ENCODE measurements at places on chromosomes 6 and 20.

DNA sequence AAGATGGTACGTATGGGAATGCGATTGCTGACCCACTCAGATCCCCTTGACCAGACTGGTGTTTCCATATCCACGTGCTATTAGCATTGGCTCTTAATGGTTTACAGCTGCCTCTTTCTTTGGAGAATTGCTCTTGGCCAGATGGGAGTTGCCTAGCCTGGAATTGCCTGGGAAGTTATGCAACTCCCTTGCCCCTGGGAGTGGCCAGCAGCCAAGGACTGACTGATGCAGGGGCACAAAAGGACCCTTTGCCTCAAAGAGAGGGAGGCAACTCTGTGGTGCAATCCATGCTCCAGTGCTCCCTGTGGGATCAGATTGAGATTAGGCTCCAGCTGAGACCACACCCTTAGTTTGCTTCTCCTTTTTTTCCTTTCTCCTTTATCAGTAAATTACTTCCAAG, 203.5 kb upstream of the JAG1 start:
- no peak for DNase-seq

DNA sequence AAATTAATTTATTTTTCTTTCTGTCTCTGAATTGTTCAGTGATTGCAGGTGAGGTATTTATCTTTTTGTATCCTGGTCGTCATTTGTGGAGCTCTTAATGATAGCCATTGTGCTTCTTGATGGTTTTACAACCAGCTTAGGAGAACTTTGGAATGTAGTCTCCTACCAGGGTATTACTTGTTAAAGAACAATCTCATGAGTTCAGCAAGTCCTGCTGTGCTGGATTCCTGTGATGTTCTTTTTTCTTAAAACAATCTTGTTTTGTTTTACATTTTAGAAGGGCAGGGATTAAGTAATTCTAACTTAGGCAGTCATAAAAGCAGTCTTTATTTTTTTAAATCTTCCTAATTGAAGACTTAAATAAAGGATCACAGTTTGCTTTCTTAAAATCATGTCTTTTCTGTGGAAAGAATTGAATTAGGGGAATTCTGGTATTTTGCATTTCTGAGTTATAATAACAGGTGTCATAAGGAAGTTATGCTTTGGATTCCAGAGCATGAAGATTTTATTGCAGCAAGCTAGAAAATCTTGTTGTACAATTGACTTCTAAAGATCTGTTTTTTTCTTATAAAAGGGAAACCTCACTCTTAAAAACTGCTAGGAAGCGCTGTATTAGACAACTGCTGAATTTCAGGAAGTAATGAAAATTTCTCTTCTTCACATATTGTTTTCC, 23.7 kb downstream of the RIOK1 start:
- no peak for DNase-seq

DNA sequence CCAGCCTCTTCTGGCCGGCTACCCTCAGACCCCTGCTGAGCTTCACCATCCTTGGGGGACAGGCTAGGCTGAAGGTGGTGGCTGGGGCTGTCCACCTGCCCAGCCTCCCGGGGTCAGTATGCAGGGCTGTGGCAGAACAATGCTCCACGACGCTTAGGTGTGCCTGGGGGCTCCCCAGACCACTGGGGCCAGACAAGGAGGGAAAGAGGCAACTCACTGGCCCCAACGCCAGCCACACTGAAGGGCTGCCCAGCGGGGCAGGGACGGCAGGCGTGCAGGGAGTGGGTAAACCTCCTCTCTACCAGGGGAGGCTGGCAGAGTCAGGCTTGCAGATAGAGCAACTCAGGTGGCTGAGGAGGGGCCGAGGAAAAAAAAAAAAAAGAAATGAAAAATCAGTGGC, 11.5 kb upstream of the UBE2V1 start:
- no peak for DNase-seq

DNA sequence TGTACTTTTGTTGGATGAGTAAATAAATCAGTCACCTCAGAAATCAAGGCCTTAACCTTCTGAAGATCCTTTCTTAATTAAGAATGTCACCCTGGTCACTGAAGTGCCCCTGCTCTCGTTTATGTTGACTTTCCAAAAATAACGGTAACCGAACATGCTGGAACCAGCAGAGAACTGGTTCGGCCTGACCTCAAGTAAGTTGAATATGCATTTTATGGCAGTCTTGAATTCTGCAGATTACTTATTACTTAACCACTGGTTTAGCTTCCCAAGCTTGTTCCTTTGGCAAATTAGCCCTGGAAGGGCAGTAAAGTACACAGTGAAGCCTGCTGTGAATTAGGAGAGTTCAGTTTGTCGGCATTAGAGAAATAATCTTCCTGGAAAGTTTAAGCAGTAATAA, 12.2 kb downstream of the MAPRE1 start:
- DNase-seq, result no peak

GRCh38 chr20:1252416-1252815, 13.7 kb upstream of the SNPH start:
- no peak for DNase-seq

GRCh38 chr20:61731363-61732181, 334.1 kb downstream of the TAF4 start:
- no peak for DNase-seq

- DNase-seq, result no peak
These were observed 246.9 kb downstream of the SOX4 start for GRCh38 chr6:21840428-21840827.

DNA sequence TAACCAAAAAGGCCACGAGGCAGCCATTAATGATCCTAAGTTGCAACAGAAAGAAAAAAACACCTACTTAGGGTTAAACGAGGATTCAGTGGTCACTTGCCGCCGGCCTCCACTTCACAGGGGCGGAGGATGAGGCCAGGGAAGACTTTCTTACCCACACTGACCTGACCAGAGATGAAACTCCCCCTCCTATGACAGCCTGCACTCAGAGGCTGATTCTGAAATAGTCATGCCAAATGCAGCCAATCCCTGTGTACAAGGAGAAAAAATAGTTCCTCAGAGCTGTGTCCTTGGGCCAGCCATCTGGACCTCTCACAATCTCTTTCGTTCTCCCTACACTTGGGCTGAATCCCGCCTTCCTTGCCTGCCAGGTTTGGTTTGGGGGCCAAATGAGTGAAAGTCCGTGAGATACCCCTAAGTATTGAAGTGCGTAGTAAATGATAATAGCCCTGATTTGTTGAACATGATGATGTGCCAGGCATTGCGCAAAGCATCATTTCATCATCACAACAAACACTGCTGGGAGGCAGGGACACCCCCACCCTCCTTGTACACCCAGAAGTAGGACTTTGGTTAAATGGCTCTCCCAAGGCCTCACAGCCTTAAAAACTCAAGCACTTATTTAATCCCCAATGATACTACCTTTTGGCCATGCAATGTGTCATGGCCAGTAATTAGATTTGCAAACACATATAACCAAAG, 3.2 kb upstream of the IRF4 start:
- DNase-seq, result no peak

- no peak for DNase-seq
These were observed 26.7 kb upstream of the TTPAL start for GRCh38 chr20:44448753-44449546.

GRCh38 chr6:161835500-161836215, 561.8 kb upstream of the AGPAT4 start:
- no peak for DNase-seq

DNA sequence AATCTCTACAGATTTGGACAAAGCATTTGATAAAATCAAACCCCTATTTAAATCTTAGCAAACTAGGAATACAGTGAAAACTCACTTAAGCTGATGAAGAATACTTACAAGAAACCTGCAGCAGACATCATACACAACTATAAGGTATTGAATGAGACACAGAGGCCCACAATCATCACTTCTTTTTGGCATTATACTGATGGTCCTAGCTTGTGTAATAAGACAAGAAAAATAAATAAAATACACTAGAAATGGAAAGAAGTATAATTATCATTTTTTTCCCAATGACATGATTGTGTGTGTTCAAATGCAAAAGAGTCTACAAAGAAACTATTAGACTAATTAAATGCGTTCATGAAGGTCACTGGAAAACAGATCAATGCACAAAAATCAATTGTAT, 8.8 kb upstream of the OR2B6 start:
- no peak for DNase-seq

GRCh38 chr6:43774776-43775534, 4.9 kb downstream of the VEGFA start:
- no peak for DNase-seq

GRCh38 chr6:114090626-114091025, 119.7 kb upstream of the HDAC2 start:
- no peak for DNase-seq

DNA sequence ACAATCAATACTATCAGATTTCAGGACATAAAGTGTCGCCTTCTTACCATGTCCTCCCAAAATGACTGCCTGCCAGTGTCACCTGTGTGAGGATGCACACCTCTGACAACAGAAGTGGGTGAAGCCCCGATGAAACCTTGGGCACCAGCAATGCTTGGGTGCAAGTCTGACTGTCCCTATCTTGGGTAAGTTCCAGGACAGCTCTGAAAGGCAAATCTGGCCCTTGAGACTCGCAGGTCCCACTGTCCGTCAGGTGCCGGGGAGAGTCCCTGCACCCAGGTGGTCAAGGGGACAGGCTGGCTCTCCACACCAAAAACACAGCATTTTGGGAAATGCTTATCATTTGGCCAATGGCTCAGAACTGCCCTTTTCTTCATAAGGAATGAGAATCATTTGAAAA, 43.3 kb downstream of the EZR start:
- no peak for DNase-seq

GRCh38 chr6:142342986-142343385, 41.2 kb downstream of the ADGRG6 start:
- DNase-seq, result no peak

DNA sequence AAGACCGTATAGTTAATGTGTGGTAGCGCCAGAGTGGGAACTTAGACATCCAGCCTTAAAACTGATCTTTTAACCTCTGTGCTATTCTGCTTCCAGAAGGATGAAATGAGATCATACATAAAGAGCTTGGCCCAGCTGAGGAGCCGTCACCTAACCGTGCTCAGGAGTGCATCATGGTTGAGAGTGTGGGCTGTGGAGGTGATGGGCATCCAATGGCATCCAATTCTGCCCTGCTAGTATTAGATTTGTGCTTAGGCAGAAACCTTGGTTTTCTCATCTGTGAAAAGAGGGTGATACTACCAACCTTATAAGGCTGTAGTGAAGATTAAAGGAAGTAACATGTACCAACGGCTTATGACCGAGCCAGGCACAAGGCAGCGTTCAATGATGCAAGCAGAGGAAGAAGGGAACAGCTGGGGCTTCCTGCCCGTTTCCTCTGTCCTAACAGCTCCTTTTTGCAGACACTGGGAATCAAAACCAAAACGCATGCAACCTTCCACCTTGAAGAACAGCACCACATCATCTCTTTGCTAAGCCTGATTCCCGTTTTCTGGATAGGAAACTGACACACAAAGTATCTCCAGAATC, 1.3 kb downstream of the SLC22A16 start:
- no peak for DNase-seq

GRCh38 chr6:109460161-109460829, 4.7 kb upstream of the MICAL1 start:
- no peak for DNase-seq

- no peak for DNase-seq
These were observed 115.6 kb downstream of the EPB41L2 start for GRCh38 chr6:130947464-130947863.

DNA sequence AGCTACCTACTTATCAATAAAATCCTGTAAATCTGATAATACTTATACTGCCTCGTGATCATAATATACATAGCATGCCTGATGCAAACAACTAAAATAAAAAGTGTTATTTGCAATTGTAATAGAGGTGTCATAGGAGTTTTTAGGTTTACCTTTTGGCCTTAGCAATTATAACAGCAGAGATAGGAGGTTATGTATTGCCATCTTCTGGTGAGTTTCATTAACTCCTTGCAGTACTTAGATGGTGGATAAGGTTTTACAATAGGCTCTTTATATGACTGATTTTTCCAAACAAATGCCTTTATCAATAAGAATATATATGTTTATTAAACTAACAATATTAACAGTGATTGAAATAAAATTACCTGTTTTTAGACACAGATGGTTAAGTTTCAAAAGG, 27.8 kb upstream of the MYCT1 start:
- DNase-seq, result no peak

DNA sequence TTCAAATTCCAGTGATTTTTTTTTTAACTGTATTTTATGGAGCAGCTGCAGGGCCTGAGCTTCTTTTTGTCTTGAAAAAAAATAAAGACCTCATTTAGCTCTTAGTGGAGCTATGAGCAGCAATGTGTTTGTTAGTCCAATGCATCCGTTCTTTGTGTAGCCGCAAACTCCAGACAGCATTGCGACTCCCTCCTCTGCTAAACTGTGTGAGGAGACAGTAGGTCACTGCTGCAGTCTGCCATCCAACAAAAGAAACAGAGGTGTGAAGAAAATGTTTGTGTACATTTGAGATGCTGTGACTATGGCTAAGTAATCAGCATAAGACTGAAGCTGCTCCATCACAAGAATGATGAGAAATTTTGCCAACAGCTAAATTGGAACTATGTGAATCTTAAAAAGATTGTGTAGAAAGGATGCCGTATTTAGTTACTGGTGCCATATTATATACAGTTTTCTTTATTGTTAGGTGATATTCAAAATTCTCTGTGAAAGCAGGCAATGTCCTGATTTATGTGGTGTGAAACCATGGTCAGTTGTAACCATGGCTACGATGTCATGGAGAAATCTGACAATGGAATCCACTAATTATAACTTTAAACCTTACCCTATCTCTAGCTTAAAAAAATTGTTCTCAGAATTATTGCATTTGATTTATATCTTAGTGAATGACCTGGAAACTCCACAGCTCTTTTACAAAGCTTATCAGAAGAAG, 428.8 kb upstream of the EPHA7 start:
- no peak for DNase-seq

DNA sequence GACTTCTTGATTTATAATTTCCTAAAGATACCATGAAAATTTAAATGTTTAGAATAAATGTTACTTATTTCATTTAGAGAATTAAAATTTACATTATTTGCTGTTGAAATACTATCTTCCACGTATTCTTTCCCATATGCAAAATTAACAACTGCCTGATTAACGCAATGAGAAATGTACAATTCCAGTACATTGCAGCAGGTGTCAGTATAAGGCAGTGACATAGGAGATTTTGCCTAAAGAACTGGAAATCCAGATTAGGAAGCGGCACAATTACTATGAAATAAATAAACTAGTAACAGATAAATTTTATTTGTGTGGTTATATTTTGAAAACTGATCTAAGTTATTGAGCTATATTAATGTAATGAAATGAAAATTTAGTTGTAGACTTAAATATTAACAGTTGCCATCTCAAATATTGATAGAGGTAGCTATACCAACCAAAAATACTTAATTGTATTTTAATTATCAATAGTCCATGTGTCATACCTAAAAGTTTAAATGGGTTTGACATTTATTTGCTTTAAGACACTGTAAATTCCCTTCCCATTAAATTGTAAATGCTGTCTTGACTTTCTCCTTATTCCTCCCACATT, 300.2 kb downstream of the UTRN start:
- DNase-seq, result no peak
